Lower lobe of right lung (tissue), 2 donors: ENCODE measurements at places on chromosomes 3 and 15. TPM values are rescaled to one million over a fixed set of nuclear protein-coding genes. Genes with fewer than 3 reads are reported as not detected.

- no peak for DNase-seq
Measured at GRCh38 chr3:124815781-124816180, 71.4 kb downstream of the ITGB5 start.

DNA sequence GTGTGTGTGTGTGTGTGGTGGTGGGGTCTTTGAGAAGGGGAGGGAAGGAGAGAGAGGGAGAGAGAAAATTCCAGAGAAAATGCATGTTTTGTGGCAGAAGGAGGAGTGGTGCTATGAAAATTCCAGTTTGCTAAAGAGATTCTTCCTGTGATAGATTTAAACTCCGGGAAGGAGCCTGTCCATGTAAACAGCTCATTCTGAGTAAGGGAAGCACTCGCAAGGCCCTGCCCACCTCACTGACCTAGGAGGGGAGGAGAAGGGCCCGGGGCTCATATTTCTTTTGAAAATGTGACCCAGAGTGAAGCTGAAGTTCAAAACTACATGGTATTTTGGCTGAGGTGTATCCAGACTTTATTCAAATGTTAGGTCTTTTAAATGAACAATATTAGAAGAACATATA is 41.3 kb downstream of the ADAMTSL3 start:
- no peak for DNase-seq

DNA sequence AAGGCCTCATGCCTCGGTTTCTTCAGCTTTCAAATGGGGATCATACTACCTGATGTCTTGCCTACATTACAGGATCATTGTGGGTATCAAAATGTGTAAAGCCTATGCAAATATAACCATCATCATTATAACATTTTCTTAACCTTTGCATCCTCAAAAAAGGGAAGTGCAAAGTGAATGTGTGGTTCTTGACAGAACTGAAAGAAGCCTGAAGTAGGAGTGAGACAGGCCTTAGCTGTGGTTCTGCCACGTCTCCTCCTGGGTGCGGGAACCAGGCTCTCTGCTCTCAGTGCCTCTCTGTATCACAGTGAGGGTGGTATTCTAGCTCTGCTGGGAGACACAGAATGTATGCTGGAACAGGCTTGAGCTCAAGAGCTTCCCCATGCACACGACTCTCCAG is 316.9 kb upstream of the ICE2 start:
- no peak for DNase-seq

DNA sequence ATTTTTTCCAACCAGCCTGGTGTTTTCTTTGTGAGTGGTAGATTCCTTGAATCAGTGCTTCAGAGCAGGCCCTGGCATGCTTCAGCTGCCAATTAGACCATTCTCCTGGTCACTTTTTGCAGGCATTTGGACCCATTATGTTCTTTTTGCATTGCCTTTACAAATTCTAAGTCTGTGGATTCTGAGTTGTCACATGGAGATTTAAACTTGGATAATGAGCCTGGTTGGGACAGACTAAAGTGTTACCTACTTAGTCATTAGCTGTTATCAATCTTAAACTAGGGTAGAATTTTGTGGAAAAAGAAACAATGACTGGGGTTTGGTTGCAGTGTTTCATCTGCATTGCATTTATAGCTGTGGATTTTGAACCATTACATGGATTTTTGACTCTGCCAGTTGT is 40.6 kb downstream of the ARHGEF26 start:
- no peak for DNase-seq

- DNase-seq = no peak
Measured at GRCh38 chr3:186962445-186962844, 32.1 kb downstream of the ST6GAL1 start.

GRCh38 chr3:29972320-29972993 is 633.9 kb upstream of the TGFBR2 start:
- no peak for DNase-seq

- no peak for DNase-seq
Measured at GRCh38 chr3:191383124-191383523, 52.8 kb upstream of the UTS2B start.

- no peak for DNase-seq
Measured at GRCh38 chr15:95864467-95864886, 466.0 kb upstream of the NR2F2 start.

DNA sequence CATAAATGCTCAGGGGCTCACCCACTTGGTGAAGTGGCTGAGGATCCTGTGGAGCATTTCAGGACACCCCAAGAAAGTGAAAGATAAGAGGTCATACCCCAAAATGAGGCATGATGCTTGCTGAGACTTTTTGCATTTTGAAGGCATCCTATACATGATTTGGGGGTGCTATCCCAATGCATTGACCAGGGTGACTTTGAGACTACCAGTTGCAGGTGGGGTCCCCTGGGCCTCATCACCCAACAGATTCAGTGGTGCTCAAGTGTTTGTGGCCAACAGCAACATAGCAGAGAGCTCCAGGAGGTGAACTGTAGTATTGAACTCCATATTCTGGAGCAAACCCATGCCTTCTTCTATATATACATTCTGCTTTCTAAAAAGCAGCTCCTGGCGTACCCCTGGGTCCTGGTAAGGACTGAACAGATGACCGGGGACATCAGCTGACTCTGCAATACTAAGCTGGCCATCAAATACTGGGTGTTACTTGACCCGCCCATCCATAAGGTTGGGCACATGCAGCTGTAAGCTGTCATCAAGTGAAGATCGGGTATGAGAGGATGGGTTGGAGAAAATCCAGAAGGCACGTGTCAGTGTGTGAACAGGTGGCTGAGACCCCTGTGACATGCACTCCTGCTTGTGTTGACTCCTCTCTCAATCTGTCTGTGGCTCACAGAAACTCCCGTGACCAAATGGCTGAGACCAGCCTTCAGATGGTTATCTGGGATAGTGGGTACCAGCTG is 143.3 kb downstream of the KLF13 start:
- no peak for DNase-seq

GRCh38 chr15:86036243-86036642 is 43.4 kb upstream of the AGBL1 start:
- DNase-seq = no peak

GRCh38 chr15:27249760-27250109 is 278.8 kb downstream of the GABRG3 start:
- DNase-seq = no peak

GRCh38 chr3:9704347-9705322 is 1.0 kb downstream of the CPNE9 start:
- peak; percentile 52 for DNase-seq

GRCh38 chr15:40358471-40359353 is 693 bp downstream of the DISP2 start:
- DNase-seq = no peak

DNA sequence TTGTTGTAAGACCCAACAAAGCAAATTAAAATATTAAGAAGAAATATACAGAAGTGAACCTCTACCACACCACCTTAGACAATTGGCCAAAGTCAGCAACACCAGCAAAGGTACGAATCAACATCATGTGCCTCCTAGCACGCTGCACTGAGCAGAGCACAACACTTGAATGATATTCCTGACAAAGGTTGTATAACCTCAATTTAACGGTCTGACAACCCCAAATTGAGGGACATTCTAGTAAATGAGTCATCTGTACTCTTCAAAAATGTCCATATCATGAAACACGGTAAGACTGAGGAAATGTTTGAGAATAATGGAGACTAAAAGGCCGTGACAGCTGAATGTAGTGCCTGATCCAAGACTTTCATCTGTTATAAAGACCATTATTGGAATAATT is 41.3 kb upstream of the TNFSF10 start:
- DNase-seq = no peak

GRCh38 chr3:170002879-170003278 is 34.9 kb upstream of the GPR160 start:
- DNase-seq = no peak

GRCh38 chr15:64354688-64355344 is 1.2 kb downstream of the CSNK1G1 start:
- no peak for DNase-seq

Gene LRTM1
- not detected for total RNA-seq

Gene ZBTB47
- 20.0 TPM for total RNA-seq

Gene ARHGEF3
- total RNA-seq = 48.0 TPM

Gene IQCH
- total RNA-seq = 2.3 TPM

Gene GOLGA6L4
- 1.6 TPM for total RNA-seq

Gene MIX23
- 18.3 TPM for total RNA-seq

Gene CIB2
- 2.2 TPM for total RNA-seq

Gene FAM107A
- total RNA-seq = 74.5 TPM

Gene SEMA5B
- total RNA-seq = 0.71 TPM

Gene HES1
- 29.5 TPM for total RNA-seq

Gene RIOX2
- total RNA-seq = 20.5 TPM

Gene GRIP2
- 1.1 TPM for total RNA-seq

Gene BSN
- 0.35 TPM for total RNA-seq

Gene DGKG
- total RNA-seq = 5.7 TPM

Gene KY
- 0.24 TPM for total RNA-seq

Gene GOLGB1
- 55.4 TPM for total RNA-seq
